Activated CD4-positive, alpha-beta T cell treated with anti-CD3 and anti-CD28 coated beads for 1 hour (primary cell): ENCODE measurements at places on chromosomes 3 and 15.

GRCh38 chr15:22930782-22931484 is 49.2 kb downstream of the CYFIP1 start:
- no peak for DNase-seq

GRCh38 chr3:62249484-62249776 is 123.9 kb downstream of the FEZF2 start:
- no peak for DNase-seq

- no peak for DNase-seq
These were observed 6.7 kb downstream of the ARGFX start for GRCh38 chr3:121574449-121574848.

DNA sequence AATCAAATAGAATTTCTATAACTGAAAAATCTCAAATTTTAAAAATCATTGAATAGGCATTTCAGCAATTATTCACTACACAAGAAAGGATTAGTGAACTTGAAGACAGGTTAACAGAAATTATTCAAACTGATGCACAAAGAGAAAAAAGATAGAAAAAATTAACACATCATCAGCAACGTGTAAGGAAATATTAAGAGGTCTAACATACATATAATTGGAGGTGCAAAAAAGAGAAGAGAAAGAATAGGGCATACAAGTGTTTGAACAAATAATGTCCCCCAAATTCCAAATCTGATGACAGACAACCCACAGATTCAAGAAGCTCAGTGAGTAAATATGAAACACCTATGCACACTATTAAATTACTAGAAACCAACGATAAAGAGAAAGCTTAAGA is 57.1 kb downstream of the FBXL2 start:
- DNase-seq: no peak

DNA sequence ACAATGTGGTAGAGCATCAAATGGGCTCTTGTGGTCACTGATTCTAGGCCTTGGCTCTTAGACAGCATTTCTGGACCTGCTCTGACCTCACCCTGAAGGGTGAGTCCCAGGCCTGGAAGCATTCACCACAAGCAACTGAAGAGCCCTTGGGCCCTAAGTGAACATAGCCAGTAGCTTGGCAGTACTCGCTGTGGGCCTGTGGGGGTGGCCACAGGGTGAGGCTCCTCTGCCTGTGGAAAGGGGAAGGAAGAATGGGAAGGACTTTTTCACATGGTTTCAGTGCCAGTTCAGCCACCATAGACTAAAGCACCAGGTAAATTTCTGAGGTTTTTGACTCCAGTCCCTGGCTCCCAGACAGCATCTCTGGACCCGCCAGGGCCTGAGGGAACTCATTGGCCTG is 5.1 kb upstream of the ZSCAN2 start:
- DNase-seq: no peak

- no peak for DNase-seq
These were observed 31.4 kb downstream of the SLC49A4 start for GRCh38 chr3:122826278-122826677.

GRCh38 chr3:172309741-172310427 is 138.4 kb downstream of the GHSR start:
- DNase-seq: no peak

GRCh38 chr15:49023354-49023753 is 22.9 kb downstream of the SECISBP2L start:
- DNase-seq: no peak

DNA sequence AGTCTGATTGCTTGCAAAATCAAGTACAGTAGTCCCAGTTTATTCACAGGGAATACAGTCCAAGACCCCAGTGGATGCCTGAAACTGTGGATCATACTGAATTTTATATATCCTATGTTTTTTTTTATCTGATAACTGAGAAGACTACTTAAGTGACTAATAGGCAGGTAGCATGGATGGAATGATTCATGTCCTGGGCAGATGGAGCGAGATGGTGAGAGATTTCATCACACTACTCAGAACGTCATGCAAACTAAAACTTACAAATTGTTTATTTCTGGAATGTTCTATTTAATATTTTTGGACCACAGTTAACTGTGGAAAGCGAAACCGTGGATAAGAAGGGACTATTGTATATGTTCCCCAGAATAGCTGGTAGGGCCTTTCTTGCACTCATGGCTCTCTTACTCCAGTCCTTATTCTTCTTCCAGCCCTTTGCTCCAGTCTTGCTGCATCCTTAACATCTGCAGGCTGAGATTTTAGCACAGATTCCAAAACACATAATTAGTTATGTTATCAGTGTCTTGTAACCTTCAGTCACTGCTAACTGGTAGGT is 290.0 kb downstream of the ADAMTSL3 start:
- DNase-seq: no peak
